Smooth muscle cell of bladder (primary cell): ENCODE measurements at places on chromosomes 13 and 19. TPM values are rescaled to one million over a fixed set of nuclear protein-coding genes. Genes with fewer than 3 reads are reported as not detected.

Gene TMEM221
- under 0.01 and 0.14 TPM in 2 replicates for total RNA-seq

Gene FFAR3
- 0.09 and 0.14 TPM in 2 replicates for total RNA-seq

Gene SIGLEC12
- total RNA-seq = not detected in 2 replicates

Gene GEMIN7
- 12.1 and 15.6 TPM in 2 replicates for total RNA-seq

Gene DENND1C
- total RNA-seq = not detected in 2 replicates

Gene ZNF568
- total RNA-seq = 18.0 and 18.2 TPM in 2 replicates

Gene MAP4K1
- under 0.01 and 0.37 TPM in 2 replicates for total RNA-seq

Gene KDELR1
- total RNA-seq = 54.3 and 70.8 TPM in 2 replicates

Gene SBSN
- total RNA-seq = 2.1 and 9.3 TPM in 2 replicates

Gene RFPL4AL1
- total RNA-seq = not detected in 2 replicates

Gene FAM216B
- total RNA-seq = 0.09 and 0.14 TPM in 2 replicates

Gene CCNE1
- 5.1 and 8.1 TPM in 2 replicates for total RNA-seq

Gene COMP
- total RNA-seq = 1.3 and 5.7 TPM in 2 replicates

Gene HIPK4
- total RNA-seq = 0.14 and 0.18 TPM in 2 replicates

Gene KL
- total RNA-seq = under 0.01 and 0.18 TPM in 2 replicates

Gene TNFSF11
- total RNA-seq = not detected in 2 replicates

Gene LILRA6
- not detected in 2 replicates for total RNA-seq

Gene ARRDC5
- not detected in 2 replicates for total RNA-seq

Gene PCDH20
- total RNA-seq = 0.18 TPM in 1 of 2 replicates, not detected in the other

Gene PLA2G4C
- 11.8 and 12.9 TPM in 2 replicates for total RNA-seq

Gene HCST
- 1.00 and 2.8 TPM in 2 replicates for total RNA-seq

Gene ZNF441
- total RNA-seq = 12.9 and 14.9 TPM in 2 replicates

Gene CD70
- not detected in 2 replicates for total RNA-seq

Gene ANGPTL8
- total RNA-seq = 0.18 TPM in 1 of 2 replicates, not detected in the other

Gene WDR83
- 8.8 and 11.3 TPM in 2 replicates for total RNA-seq

Gene STOML3
- not detected in 2 replicates for total RNA-seq

Gene COX6B2
- under 0.01 TPM in 1 of 2 replicates, not detected in the other for total RNA-seq

Gene UNC13A
- 0.28 TPM in 2 replicates for total RNA-seq

Gene URI1
- 55.6 and 65.1 TPM in 2 replicates for total RNA-seq

Gene SIGLEC9
- total RNA-seq = 0.09 TPM in 1 of 2 replicates, not detected in the other

Gene TUBA3C
- total RNA-seq = not detected in 2 replicates

Gene MEX3D
- 25.0 and 35.4 TPM in 2 replicates for total RNA-seq

Gene KIR2DL3
- not detected in 2 replicates for total RNA-seq

Gene RUBCNL
- 0.14 and 0.55 TPM in 2 replicates for total RNA-seq

Gene CGB8
- total RNA-seq = not detected in 2 replicates

Gene IFNL4
- not detected in 2 replicates for total RNA-seq

Gene FOSB
- total RNA-seq = 0.57 and 2.7 TPM in 2 replicates

Gene PRRG2
- total RNA-seq = 0.43 and 0.83 TPM in 2 replicates

Gene RASGRP4
- total RNA-seq = not detected in 2 replicates

Gene LTBP4
- total RNA-seq = 20.1 and 36.6 TPM in 2 replicates

Gene GPC6
- 41.4 and 124 TPM in 2 replicates for total RNA-seq

Gene TMPRSS9
- not detected in 2 replicates for total RNA-seq

Gene FGF21
- 0.14 and 0.28 TPM in 2 replicates for total RNA-seq

Gene CRX
- not detected in 2 replicates for total RNA-seq

Gene MCF2L
- total RNA-seq = 0.14 and 0.55 TPM in 2 replicates

Gene SHISA7
- total RNA-seq = not detected in 2 replicates

Gene ZNF146
- 71.9 and 75.8 TPM in 2 replicates for total RNA-seq

Gene BTBD2
- total RNA-seq = 36.4 and 47.9 TPM in 2 replicates

Gene LRRC8E
- total RNA-seq = 6.0 and 6.3 TPM in 2 replicates

Gene HS6ST3
- total RNA-seq = not detected in 2 replicates

Gene CEACAM8
- total RNA-seq = not detected in 2 replicates

Gene OLFM2
- total RNA-seq = 2.8 and 4.8 TPM in 2 replicates

Gene MYH14
- total RNA-seq = under 0.01 TPM in 1 of 2 replicates, not detected in the other
